ENCODE measurements at places on chromosomes 7 and 10. TPM values are rescaled to one million over a fixed set of nuclear protein-coding genes. Genes with fewer than 3 reads are reported as not detected.

The EVX1 gene
- not detected for total RNA-seq

The PAX4 gene
- not detected for total RNA-seq

The XRCC2 gene
- total RNA-seq = 1.3 TPM

The IKZF1 gene
- total RNA-seq = 6.3 TPM

The AGR2 gene
- not detected for total RNA-seq

The CPN1 gene
- total RNA-seq = not detected

The PON3 gene
- total RNA-seq = 2.6 TPM

The HOXA9 gene
- not detected for total RNA-seq

The CLDN4 gene
- total RNA-seq = 1.4 TPM

The UCN3 gene
- not detected for total RNA-seq

The MSMB gene
- not detected for total RNA-seq

The ALOX5 gene
- total RNA-seq = 7.5 TPM

The MEPCE gene
- total RNA-seq = 34.0 TPM

The CUZD1 gene
- 0.47 TPM for total RNA-seq

The PDE1C gene
- 69.0 TPM for total RNA-seq

The FAM25A gene
- not detected for total RNA-seq

The DAGLB gene
- total RNA-seq = 37.1 TPM

The RNF133 gene
- total RNA-seq = 2.9 TPM

The SPDYE9 gene
- not detected for total RNA-seq

The ST8SIA6 gene
- 5.2 TPM for total RNA-seq

The YAE1 gene
- total RNA-seq = 33.2 TPM

The PBLD gene
- total RNA-seq = 16.4 TPM

The SLC16A9 gene
- 12.2 TPM for total RNA-seq

The GJC3 gene
- total RNA-seq = 0.63 TPM

The STEAP4 gene
- 1.0 TPM for total RNA-seq

The TACC2 gene
- total RNA-seq = 59.8 TPM

The ZP3 gene
- total RNA-seq = 4.5 TPM

The KLF14 gene
- total RNA-seq = not detected

The GPRIN2 gene
- total RNA-seq = 1.4 TPM

The FAM241B gene
- total RNA-seq = 25.5 TPM

The VIM gene
- total RNA-seq = 228 TPM

The UCMA gene
- total RNA-seq = not detected

The NME8 gene
- total RNA-seq = not detected

The GPR26 gene
- 14.4 TPM for total RNA-seq

The ADAMTS14 gene
- 7.1 TPM for total RNA-seq

The OIT3 gene
- total RNA-seq = not detected

The SMIM30 gene
- 18.2 TPM for total RNA-seq

The AMZ1 gene
- 13.0 TPM for total RNA-seq

The SORCS1 gene
- total RNA-seq = 21.4 TPM

The SPACDR gene
- total RNA-seq = 7.6 TPM

The HSPA12A gene
- 145 TPM for total RNA-seq

The TEX47 gene
- not detected for total RNA-seq

The PDZD7 gene
- 20.2 TPM for total RNA-seq

The ELN gene
- total RNA-seq = 10.9 TPM

The LIPJ gene
- 0.32 TPM for total RNA-seq

The FZD8 gene
- total RNA-seq = 5.0 TPM

The LEP gene
- total RNA-seq = not detected

The NDUFB2 gene
- total RNA-seq = 250 TPM

The NUTM2A gene
- 1.8 TPM for total RNA-seq

The TAC1 gene
- 13.2 TPM for total RNA-seq

The CALN1 gene
- total RNA-seq = 39.7 TPM

The ZSWIM8 gene
- total RNA-seq = 131 TPM

The CRHR2 gene
- 5.4 TPM for total RNA-seq

Data from dorsolateral prefrontal cortex (tissue), 122 donors.